ENCODE measurements at places on chromosomes 12 and 14.

GRCh38 chr12:64186789-64187188 is 35.3 kb downstream of the KICS2 start:
- DNase-seq: no peak

DNA sequence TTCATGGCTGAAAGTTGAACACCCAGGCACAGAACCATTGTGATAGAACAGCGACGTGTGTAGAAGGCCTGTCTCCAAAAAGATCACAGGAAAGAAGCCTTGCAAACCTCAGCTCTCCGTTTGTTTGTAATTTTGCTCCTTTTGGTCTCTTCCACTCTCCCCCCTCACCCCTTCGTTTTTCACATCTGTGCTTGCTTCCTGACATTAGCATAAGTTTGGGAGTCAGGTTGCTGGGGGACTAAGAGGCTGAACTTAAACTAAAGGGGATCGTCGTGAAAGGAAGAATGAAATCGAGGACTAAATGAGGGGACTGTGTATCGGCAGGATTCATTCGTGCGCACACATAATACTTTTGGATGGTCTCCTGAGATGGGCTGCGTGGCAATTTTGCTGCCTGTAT is 200.6 kb downstream of the BCAT1 start:
- DNase-seq: no peak

DNA sequence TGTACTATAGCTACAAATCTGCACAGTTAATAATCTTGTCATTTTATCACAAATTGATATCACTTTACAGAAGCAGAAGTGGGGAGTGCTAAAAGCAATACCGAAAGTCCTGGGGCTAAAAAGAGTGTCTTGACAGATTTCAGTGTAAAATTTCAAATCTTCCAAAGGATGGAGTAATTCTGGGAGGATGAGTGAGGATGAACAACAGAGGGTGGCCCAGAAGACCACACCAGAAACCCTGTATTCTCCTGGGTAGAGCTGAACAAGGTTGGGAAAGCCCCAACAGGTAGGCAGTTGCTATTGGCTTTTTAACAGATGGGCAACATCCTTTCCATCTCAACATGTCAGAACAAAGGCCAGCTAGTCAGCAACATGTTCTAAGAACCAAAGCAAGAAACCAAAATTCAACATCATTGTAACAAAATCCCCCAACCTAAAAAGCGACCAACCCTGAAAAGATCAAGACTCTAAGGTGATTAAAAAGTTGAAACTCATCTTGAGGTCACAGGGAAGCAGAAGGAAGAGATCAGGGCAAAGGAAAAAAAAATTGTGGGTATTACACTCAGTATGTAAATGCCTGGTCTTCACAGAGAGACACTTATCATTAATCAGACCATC is 38.8 kb downstream of the CBX5 start:
- DNase-seq: no peak

DNA sequence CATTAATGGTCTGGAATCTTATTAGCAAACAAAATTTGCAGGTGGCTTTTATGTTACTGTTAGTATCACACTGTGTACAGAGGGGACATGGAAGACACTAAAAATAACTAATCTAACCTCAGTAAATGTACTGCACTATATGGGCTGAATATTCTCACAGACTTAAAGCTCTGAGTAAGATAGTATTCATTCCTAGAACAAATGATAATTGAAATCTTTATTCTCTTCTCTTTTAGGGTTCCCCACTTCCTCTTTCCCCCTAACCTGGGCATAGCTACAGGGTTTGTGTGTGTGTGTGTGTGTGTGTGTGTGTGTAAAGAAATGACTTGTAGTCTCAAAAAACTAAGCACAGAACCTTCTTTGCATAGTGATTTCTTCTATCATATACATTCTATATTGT is 21.4 kb upstream of the HECTD1 start:
- no peak for DNase-seq

- no peak for DNase-seq
Measured at GRCh38 chr12:26460361-26460760, 265.0 kb downstream of the SSPN start.
